ELR (cell line): ENCODE measurements at places on chromosomes 1 and 21.
A peak's percentile ranks its signal among the peaks of the same experiment; 100 is the strongest.

- DNase-seq = no peak
Observed at GRCh38 chr1:47881505-47882442, 115.4 kb downstream of the TRABD2B start.

DNA sequence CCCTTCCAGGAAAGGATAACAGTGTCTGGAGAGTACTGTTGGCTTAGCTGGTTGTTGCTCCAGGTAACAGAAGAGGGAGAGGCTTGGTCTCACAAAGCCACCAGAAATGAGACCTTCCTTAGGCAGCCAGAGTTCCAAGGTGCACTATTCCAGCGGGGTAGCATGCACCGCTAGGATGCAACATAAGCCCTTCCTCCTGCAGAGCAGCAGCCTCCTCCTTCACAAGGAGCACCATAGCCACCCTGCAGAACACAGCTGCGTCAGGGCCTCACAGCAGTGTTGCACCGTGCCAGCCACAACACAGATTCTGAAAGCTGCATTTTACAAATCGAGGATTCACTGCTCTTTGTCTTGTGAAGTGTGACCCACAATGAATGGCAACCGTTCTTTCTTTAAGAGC lies 142.0 kb downstream of the CLIC6 start:
- no peak for DNase-seq

GRCh38 chr1:99218999-99219398 lies 45.3 kb upstream of the PLPPR4 start:
- DNase-seq = no peak

- no peak for DNase-seq
Observed at GRCh38 chr21:43603233-43603626, 56.1 kb downstream of the HSF2BP start.

- DNase-seq = peak; percentile 82
Observed at GRCh38 chr1:87252406-87252805, 76.3 kb upstream of the LMO4 start.

- no peak for DNase-seq
Observed at GRCh38 chr21:36706482-36706852, 7.6 kb downstream of the SIM2 start.

DNA sequence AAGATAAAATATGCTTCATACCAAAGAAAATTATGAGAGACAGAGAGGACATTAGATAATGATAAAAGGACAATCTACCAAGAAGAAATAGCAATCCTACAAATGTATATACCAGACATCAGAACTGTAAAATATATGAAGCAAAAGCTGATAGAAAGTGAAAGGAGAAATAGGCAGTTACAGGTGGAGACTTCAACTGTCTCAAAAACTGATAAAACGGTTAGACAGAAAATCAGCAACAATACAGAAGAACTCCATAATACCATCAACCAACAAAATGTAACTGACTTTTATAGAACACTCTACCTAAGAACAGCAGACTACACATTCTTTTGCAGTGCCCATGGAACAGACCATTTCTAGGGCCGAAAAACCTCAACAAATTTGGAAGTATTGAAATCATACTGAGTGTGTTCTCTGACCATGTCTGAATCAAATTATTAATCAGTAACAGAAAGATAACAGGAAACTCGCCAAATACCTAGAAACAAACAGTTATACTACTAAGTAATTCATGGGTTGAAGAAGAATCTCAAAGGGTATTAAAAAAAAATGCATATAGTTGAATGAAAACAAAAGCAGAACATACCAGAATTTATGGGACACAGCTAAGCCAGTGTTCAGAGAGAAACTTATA lies 132.1 kb downstream of the RPS6KC1 start:
- no peak for DNase-seq

DNA sequence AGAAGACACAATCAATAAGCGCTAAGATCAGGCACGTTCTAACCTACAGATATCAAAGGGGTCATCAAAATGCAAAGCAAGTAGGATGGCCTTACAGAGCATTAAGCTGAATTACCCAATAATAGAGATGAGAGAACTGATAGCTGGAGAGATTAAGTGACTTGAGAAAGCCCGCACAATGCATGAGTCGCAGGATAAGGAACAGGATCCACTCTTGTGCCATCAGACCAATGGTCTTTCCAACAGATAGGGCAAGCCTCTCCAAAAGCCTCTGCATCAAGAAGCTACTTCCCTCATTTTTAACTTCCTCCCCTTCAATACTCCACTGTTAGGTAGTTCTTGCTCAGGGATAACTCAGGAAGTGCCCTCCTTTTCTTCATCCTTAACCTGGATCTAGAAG lies 2.6 kb downstream of the CHML start:
- DNase-seq = peak; percentile 46

- DNase-seq = peak; percentile 31
Observed at GRCh38 chr1:151145304-151146071, 943 bp downstream of the SEMA6C start.

DNA sequence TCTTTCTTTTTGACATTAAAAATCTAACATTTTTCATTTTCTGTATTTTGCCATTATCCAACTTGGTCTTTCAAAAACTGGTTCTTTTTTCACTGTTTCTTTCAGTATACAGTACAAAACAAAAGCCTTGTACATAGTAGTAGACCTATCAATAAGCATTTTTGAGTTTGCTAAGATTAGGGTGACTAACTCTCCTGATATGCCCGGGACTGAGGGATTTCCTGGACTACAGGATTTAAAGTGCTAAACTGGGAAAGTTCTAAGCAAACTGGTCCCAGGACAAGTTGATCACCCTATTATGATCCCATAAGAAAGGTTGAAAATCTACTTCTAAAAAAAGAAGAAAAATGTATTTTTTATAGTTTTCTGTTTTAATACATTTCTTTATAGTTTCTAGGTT lies 120.9 kb downstream of the USP25 start:
- peak; percentile 73 for DNase-seq

- DNase-seq = peak; percentile 44
Observed at GRCh38 chr1:218242171-218242570, 42.9 kb upstream of the RRP15 start.

GRCh38 chr1:217484871-217485270 lies 146.0 kb downstream of the GPATCH2 start:
- DNase-seq = no peak

DNA sequence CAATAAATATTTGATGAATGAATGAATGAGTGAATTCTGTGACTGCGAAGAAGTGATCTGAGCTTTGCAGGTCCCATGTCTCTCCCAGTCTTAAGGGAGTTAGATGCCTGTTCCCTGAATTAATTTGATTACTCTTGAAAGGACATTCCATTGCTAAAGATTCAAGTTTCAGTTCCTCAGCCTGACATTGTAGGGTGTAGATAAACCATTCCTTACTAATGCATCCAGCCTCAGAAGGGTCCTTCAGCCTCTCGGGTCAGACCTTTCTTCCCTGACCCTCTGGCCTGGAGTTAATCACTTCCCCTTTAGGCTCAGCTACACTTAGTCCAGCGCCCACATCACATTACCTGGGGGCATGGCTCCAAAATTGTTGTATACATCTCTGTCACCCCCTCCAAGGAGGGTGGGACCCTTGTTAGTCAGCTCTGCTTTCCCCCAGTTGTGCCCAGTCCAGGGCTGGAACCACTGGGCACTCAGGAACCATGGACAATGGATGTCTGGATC lies 2.6 kb downstream of the INSRR start:
- no peak for DNase-seq

- DNase-seq = no peak
Observed at GRCh38 chr21:43645976-43646375, 13.3 kb downstream of the HSF2BP start.

DNA sequence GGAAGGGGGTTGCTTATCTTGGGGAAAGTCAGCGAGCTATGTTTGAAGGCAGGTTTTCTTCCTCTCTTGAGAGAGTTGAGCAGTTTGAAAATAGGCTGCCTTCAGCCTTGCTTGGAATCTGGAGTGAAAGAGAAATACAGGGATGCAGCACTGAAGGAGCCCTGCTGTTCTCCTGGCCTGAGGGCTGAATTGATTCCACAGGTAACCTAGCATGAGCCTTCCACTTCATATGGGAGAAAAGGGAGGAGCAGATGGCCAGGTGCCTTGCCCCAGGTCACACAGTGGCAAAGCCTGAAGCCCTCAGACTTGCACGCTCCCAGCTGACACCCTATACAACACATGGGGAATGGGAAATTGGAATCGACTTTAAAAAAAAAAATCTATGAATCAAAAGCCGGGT lies 88.0 kb upstream of the WLS start:
- no peak for DNase-seq

DNA sequence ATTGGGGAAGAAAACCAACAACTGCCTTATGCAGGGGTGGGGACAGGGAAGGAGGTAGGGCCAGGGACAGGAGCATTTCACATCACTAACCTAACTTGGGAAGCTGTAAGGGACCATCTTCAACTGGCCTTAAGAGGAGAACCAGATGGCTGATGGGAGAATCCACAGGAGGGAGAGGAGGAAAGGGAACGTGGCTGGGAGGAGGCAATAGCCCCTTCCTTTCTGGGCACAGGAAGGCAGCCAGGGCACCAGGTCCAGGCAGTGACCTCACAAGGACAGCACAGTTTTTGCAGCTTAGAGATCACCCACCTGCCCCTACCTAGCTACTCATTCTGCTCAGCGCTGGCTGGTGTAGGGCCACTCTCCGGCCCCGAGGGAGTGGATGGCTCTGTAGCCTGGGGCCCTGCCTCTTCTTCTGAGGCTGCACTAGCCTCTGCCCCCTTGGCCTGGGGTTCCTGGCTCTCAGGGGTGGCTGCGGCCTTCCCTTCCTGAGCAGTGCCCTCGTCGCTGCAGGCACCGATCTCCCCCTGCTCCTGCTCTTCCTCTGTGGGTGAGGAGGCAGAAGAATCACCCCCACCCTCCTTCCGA lies 1.7 kb downstream of the MARCKSL1 start:
- no peak for DNase-seq

GRCh38 chr1:223508796-223509195 lies 115.6 kb downstream of the CCDC185 start:
- DNase-seq = no peak

- DNase-seq = no peak
Observed at GRCh38 chr1:54981466-54981865, 1.0 kb downstream of the TMEM61 start.

GRCh38 chr1:109712321-109712864 lies 342 bp downstream of the GSTM5 start:
- no peak for DNase-seq

DNA sequence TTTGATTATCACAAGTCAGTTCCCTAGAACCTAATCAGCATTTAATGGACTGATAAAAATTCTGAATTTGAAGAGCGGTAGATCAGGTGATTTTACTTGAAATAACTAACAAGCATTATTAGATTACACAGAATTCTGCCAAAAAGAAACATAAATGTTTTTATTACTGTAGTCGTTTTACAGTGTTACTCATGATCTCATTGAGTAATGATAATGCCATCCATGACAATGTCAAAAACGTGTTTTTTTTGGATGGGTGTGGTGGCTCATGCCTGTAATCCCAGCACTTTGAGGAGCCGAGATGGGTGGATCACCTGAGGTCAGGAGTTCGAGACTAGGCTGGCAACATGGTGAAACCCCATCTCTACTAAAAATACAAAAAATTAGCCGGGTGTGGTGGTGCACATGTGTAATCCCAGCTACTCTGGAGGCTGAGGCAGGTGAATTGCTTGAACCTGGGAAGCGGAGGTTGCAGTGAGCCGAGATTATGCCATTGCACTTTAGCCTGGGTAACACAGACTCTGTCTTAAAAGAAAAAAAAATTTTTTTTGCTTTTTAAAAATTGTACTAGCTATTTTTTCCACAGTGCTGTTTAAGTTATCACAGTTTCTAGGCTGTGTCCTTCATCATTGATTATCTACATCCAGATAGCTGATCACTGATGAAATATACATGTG lies 56.6 kb downstream of the LAMC1 start:
- DNase-seq = peak; percentile 69

DNA sequence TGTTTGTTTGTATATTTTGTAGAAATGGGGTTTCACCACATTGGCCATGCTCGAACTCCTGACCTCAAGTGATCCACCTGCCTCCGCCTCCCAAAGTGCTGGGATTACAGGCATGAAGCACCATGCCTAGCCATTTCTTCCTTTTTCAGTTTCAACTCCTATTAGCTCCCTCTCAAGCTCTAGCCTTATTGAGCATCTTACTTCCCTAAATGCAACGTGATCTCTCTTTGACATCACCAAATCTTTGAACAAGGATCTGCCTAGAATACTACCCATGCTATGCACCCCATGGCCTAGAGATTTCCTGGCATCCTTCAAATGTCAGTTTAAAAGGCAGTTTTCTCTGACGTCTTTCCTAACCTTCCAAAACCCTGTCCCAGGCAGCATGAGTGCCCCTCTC lies 91.1 kb upstream of the NR5A2 start:
- DNase-seq = no peak
